ENCODE measurements at places on chromosomes 3 and 15.

GRCh38 chr3:45938864-45939263, 4.4 kb upstream of the CXCR6 start:
- peak; percentile 63 for DNase-seq

- DNase-seq: no peak
These were observed 25.3 kb upstream of the COPB2 start for GRCh38 chr3:139414608-139415224.

- DNase-seq: peak; percentile 88
These were observed at the start of gene TM2D3 for GRCh38 chr15:101652098-101652785. Gene TM2D3 (minus strand): TSS chr15:101652381. CDS start chr15:101652361, 20 bp downstream.

DNA sequence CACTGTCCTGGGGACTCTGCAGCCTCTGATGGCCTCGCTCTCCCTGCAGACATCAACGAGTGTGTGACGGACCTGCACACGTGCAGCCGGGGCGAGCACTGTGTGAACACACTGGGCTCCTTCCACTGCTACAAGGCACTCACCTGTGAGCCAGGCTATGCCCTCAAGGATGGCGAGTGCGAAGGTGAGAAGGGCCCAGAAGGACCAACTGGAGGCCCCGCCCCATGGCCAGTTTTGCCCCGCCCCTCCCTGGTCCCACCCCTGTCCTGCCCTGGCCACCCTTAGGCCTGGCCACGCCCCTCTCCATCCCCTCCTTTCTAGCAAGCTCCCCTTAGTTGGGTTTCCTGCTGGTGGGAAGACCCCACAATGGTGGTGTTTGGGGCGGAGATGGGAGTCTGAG, 77.5 kb downstream of the FBLN2 start:
- no peak for DNase-seq

- no peak for DNase-seq
These were observed 45.1 kb downstream of the MFSD1 start for GRCh38 chr3:158846803-158847451.

DNA sequence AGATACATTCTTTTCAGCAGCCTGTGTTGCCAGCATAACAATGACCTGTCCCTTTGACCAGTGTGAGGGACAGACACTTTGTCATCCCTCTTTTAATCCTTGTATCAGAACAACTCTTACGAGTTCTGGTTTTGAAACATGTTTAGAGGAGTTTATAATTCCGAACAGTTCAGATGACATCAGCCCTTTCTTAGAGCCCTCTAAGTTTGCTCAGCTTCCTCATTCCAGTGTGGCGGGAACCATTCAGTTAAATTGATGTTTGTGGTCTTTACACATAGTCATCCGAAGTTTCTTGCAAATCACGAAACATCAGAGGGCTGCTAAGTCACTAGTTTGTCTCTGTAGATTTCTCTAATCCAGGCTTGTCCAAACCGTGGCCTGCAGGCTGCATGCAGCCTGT, 102.5 kb downstream of the AKAP13 start:
- DNase-seq: no peak

- no peak for DNase-seq
These were observed 20.7 kb downstream of the TIMP4 start for GRCh38 chr3:12138044-12138443.

DNA sequence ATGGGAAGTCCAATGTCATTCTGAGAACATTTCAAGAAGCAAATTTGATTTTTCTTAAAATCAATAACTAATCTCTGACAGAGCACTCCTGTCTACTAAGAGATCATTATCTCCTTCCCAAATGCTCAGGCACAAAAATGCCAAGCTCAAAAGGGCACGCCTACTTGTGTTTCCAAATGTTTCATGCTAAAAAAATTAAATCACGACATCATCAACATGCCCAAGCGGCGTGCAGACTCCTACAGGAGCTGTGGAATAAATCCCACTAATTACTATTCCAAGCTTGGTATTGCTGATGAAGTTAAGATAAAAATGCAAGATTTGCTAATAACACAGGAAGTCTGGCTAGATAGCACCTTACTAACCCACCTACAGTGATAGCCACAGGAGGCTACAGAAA, 140.8 kb downstream of the OSBPL10 start:
- no peak for DNase-seq

- DNase-seq: no peak
These were observed at the start of gene HHLA2 for GRCh38 chr3:108296239-108296638. Gene HHLA2 (plus strand): TSS chr3:108296548. CDS start chr3:108351814, 55,266 bp downstream.

DNA sequence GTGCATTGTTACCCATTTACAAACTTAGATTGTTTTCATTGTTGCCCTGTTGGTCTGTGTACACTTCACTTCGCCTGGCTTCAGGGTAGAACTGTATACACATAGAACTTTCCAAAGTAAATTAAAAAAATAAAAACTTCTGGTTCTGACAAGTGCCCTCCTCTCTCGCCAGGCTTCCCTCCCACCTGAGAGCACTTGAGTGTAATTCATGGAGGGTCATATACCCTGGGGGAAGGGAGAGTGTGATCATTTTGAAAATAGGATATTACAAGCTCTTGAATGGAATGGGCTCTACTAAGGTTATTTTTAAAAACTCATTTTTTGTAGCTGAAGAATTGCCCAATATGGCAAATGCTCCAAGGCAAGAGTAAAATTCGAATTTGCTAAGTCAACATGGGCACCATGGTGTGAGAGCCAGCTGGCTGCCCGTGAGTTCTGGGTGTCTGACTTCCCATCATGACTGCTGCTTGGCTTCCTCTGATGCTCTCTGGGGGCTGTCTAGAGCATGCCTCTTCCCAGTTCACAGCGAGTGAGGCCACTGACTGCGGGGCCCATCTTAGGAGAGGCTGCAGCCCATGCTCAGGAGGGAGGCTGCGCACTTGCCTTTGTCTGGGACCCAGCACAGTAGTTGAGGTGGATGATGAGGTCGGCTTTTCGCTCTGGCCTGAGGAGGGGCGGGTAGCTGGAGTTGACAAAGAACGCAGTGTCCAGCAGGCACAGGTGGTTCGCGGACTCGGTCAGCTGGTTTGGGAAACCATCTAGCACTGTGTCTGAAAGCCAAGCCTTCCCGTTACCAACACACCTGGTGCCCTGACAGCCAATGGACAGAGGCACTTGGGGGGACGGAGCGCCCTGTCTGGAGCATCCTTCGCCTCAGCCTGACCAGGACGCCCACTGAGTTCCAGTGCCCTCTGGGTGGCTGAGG, 13.1 kb upstream of the EHD4 start:
- no peak for DNase-seq

DNA sequence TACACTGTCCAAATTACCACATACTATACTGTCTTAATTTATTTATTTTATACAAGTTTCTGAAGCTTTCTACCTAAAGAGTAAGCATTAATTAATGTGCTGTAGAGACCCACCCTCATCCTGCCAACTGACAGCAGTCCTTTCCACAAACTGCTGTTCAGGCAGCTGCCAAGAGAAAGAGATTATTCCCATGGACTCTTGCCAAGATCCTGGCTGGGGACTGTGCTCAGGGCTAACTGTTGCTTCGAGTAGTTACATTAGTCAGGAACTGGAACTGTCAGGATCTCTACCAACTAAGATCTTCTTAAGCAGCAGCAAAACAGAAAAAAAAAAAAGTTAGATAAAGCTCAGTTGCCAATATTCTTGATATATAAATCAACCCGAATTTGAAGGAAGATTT, 398.8 kb downstream of the MECOM start:
- DNase-seq: no peak

- no peak for DNase-seq
These were observed 204.3 kb upstream of the STAC start for GRCh38 chr3:36175916-36176461.

GRCh38 chr3:111107662-111108035, 36.0 kb downstream of the NECTIN3 start:
- DNase-seq: no peak

- DNase-seq: no peak
These were observed 247.8 kb upstream of the PEX5L start for GRCh38 chr3:180284331-180285110.

- no peak for DNase-seq
These were observed 60.6 kb downstream of the SLC12A8 start for GRCh38 chr3:125151916-125152315.

Measured in activated naive CD4-positive, alpha-beta T cell (primary cell).